ENCODE measurements at places on chromosomes 1 and 21. TPM values are rescaled to one million over a fixed set of nuclear protein-coding genes. Genes with fewer than 3 reads are reported as not detected.

KCNA2 gene
- not detected for total RNA-seq

TNFRSF4 gene
- total RNA-seq: 0.30 TPM

MRPL20 gene
- 190 TPM for total RNA-seq

NFIA gene
- total RNA-seq: 4.5 TPM

BGLAP gene
- total RNA-seq: not detected

SDHC gene
- 40.6 TPM for total RNA-seq

EXO1 gene
- 16.6 TPM for total RNA-seq

LGALS8 gene
- total RNA-seq: 31.2 TPM
